Omental fat pad (tissue), 4 donors: ENCODE measurements at places on chromosomes 7 and 10. TPM values are rescaled to one million over a fixed set of nuclear protein-coding genes. Genes with fewer than 3 reads are reported as not detected.
A peak's percentile ranks its signal among the peaks of the same experiment; 100 is the strongest.

ACSM6 gene
- total RNA-seq = not detected

AGAP9 gene
- total RNA-seq = 10.9 TPM

KCNIP2 gene
- 90.5 TPM for total RNA-seq

RNLS gene
- 13.3 TPM for total RNA-seq

DNA sequence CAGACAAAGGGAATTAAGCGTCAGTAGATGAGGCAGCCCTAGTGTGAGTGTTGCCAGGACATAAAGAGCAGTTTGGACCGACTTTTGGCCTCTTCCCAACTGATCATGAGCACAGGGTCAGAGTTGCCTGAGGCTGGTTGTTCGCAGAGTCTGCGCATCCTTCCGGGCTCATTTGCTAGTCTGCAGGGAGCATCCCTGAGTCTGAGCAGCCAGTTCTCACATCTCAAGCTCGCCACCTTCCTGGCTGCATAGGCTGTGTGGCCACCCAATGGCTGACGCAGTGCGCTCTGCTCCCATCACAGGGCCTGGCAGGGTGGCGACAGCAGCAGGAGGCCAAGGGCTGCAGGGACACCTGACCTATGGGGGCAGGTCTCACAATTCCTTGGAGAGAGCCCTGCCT is 5.0 kb downstream of the GAD2 start:
- DNase-seq = no peak

DNA sequence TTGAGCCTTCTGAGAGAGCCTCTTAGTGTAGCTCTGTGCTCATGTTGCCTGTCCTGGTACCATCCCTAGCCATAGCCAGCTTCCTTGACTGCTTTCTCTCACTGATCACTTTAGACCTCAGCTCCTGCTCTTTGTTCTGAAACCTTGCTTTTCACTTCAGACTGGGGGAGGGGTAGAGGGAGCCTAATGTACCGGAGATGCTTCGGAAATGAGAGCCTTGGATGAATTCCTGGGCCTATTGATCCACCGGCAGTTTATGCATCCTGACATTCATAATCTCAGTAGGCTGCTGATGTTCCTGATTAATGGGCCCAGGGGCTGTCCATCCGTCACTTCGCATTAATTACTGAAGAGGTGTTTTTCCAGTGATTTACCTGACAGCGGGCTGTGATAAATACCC is 38.8 kb downstream of the R3HCC1L start:
- no peak for DNase-seq

DNA sequence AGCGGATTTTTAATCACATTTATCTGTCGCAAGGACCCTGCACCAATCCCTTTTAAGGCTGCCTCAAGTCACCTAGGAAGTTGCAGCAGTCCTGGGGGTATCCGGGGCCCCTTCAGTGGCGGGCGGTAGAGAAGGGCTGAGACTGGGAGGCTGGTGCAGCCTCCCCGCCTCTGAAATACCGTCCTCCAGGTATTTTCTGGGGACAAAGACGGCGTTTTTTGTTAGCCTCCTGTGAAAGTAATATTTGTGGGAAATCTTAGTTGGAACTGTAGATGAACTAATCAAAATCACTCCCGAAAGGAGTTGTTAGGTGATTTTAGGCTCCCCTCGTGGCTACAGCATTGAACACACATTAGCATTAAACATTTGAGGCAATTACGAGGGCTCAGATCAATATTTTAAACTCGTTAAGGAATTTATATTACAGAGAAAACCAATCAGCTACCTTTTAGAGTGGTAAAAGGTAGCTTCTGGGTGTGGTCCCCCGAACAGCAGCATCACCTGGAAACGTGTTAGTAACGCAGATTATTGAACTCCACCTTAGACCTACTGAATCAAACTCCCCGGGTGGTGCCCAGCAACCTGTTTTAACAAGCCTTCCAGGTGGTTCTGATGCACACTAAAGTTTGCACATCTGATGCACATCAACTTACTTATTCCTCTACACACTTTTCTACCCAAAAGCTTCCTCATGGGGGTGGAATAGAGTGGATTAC is 530 bp upstream of the ANXA7 start:
- DNase-seq = no peak

TSPAN33 gene
- 8.1 TPM for total RNA-seq

GRCh38 chr10:123995461-123996131 is 97.8 kb downstream of the CHST15 start:
- peak; percentile 51 for DNase-seq

NODAL gene
- total RNA-seq = not detected
